BJ (cell line): ENCODE measurements at places on chromosomes 5 and 9. TPM values are rescaled to one million over a fixed set of nuclear protein-coding genes. Genes with fewer than 3 reads are reported as not detected.

- no peak for DNase-seq
Measured at GRCh38 chr5:173490681-173491080, 125.8 kb downstream of the BOD1 start.

GRCh38 chr5:181224390-181225229 lies 1.5 kb downstream of the TRIM41 start:
- no peak for DNase-seq

SCAI gene
- 2.0 and 4.4 TPM in 2 replicates for polyA plus RNA-seq

GRCh38 chr9:137167277-137167746 lies 2.5 kb downstream of the LRRC26 start:
- no peak for DNase-seq

GRCh38 chr5:103094737-103095136 lies 25.2 kb downstream of the GIN1 start:
- DNase-seq: no peak

SOX30 gene
- 0.07 TPM in 2 replicates for polyA plus RNA-seq
